NCI-H510A treated with DMSO at 0.1 percent for 48 hours (cell line): ENCODE measurements at places on chromosomes 11 and 22.

GRCh38 chr22:43925433-43926348 is 2.1 kb downstream of the PNPLA3 start:
- no peak for DNase-seq

DNA sequence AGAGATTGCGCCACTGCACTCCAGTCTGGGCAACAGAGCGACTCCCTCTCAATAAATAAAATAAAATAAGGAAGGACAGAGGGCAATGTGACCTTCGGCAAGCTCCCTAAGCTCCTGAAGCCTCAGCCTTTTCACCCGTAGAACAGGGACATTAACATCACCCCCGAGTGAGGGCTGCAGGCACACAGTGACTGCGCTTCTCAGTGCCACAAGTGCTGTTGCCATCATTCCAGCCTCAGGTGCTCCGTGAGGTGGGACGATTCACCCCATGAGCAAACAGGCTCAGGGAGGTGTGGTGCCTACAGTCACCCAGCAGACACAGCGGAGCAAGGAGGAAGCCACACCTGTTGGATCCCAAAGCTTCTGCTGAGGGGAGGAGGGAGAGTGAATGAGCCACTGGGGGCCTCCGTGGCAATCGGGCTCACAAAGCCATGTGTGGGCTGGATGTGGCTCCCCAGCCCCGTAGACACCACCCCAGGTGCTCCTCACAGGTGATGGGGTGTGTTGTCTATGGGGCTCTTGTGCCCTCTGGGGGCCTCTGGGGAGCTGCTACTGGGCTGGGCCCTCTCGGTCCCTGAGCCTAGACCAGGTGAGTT is 9.1 kb upstream of the TCF20 start:
- no peak for DNase-seq

DNA sequence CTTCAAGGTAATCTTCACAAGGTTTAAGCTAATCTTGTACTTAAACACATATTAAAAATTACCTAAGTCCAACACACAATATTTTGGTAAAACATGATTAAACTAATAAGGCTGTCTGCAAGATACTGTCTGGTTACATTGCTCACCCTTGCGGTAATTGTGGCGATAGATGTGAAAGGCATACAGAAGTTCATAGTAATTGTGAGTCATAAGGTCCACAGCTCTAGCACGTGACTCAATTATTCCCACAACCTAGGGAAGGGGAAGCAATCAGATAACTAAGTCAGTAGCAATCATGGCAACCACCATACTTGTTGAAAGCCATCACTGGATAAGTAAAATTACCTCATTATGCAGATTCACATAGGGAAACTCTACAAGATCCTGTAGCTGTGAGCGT is 30.5 kb upstream of the FNBP4 start:
- no peak for DNase-seq

GRCh38 chr11:73968356-73968966 is 14.2 kb downstream of the UCP2 start:
- no peak for DNase-seq

DNA sequence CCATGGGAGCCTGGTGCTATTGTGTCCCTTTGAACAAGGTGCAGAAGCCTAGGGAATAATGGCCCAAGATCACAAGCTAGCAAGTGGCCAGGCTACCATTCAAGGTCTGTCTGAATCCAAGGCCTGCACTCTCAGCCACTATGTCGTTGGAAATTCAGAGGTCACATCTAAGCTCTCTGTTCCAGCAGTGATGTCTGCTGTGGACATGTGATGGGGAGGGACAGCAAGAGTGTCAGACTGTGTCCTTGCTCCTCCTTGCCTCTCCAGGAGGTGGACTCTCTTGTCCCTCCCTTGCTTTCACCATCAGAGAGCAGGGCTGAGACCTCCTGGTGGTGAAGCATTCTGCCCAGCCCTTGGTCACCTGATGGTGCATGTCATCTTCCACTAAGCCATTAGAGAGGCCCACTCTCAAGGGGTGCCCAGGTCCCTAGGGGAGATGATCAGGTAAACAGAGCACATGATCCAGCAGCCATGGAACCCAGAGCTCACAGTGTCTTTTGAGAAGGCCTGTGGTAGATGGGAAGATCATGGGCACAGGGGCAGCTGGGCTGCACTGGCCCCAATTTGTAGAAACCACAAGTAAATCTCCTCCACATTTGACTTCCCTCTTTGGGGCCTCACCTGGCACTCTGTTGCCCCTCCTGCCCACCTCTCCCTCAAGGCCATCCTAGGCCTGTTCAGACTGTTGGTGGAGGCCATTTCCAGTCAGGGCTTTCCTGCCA is 37.1 kb upstream of the SUSD2 start:
- no peak for DNase-seq

- DNase-seq: no peak
These were observed 66.5 kb downstream of the ARHGAP42 start for GRCh38 chr11:100753571-100753970.

DNA sequence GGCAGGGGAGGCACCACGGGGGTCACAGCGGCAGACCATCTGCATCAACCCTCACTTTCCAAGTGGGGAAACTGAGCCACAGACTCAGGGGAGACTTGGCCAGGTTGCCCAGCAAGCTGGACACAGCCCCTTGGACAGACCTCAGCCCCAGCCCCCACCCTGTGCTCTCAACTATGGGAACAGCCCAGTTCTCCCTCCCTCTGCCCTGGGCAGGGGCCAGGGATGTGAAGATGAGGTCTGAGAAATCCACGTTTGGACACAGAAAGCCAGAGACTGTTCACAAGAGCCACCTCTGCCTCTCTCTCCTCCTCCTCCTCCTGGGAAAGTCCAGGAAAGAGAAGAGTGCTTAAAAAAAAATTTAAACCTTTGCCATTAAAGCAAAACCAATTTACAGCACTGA is 50.1 kb downstream of the ELFN2 start:
- DNase-seq: no peak

DNA sequence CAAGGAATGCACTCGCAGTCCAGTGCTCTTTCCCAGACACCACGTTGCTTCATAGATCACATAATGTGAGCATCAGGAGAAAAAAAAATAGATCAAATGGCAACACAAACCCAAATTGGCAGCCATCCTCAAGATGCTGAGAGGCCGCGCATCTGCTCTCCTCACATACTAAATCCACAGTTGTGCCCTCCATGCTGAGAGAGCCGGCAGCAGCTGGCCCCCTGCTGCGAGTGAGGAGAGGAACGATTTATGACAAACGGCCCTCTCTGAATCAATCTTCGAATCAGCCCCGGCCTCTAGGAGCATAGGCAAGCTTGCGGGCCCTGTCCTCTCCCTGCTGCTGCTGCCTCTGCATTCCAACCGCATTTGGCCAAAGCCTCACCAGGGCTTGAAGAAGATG is 159.9 kb upstream of the TENM4 start:
- DNase-seq: peak; percentile 11

GRCh38 chr11:112965656-112966055 is 4.4 kb downstream of the NCAM1 start:
- peak; percentile 62 for DNase-seq

- DNase-seq: no peak
These were observed 221.7 kb downstream of the NTM start for GRCh38 chr11:131592152-131592551.

DNA sequence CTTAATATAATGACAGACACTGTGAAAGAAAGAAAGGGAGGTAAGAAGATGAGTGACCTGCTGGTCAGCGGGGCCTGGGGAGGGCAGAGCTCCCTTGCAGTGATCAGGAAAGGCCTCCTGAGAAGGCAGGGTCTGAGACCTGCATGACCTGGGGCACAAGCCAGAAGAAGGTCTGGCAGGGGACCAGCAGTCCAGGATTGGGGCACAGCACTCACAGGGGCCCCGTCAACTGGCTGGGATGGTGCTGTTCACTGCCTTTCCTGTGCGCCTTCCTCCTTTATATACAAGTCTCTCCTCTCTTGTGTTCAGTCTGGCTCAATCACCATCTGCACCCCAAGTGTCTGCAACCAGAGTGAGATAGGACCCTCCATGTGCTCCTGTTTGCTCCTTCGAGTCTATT is 22.2 kb upstream of the SCARF2 start:
- no peak for DNase-seq

- no peak for DNase-seq
These were observed 6.3 kb downstream of the UPB1 start for GRCh38 chr22:24501301-24502005.

DNA sequence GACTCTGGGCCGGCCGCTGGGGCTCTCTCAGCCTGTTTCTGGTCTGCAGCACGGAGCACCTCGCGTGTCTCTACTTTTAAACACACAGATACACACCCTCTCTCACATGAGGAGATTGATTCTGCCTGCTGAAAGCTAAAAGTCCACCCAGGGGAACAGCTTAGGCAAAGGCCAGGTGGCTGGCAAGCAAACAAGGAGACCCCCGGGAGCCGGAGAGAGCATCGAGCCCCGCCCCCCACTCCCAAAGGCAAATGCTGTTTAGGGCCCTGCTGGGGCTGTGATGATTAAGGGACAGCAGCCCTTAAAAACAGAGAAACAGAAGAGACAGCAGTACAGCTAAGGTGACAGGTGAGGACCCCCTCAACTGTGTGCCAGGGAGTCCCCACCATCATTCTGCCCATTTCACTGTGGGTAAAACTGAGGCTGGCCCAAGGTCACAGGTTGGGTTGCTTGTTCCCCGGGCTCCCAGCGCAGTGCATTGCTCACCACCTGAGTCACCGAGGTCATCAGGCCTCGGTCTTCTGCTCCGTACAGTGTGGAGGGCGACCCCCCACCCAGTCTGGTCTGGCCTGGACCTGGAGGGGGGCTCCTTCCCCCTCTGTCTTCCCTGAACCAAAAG is 6.8 kb downstream of the CABP7 start:
- no peak for DNase-seq

- no peak for DNase-seq
These were observed 42.9 kb downstream of the GAB4 start for GRCh38 chr22:16965083-16965482.

- no peak for DNase-seq
These were observed 42.9 kb upstream of the DDI1 start for GRCh38 chr11:103993507-103993906.

GRCh38 chr22:42752230-42752746 is 31.6 kb upstream of the A4GALT start:
- no peak for DNase-seq

DNA sequence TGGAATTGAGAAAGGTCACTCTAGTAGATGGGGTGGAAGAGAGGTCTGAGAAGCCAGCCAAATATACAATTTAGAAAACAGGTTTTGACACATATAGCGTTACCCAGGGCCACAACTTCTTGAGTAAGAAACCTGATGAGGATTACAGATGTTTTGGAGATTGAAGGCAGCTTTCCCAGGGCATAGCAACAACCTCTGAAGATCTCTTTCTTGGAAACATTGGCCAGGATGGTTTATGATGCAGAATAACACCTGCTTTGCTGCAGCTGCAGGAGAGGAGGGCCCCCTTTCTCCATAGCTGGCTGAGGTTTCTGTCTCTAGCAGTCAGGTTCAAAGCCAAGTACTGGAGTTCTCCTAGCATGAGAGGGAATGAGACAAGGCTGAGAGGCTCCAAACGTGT is 75.1 kb upstream of the NUP50 start:
- no peak for DNase-seq

GRCh38 chr11:64711138-64711955 is 11.7 kb downstream of the NRXN2 start:
- no peak for DNase-seq

- DNase-seq: no peak
These were observed 619.0 kb downstream of the OPCML start for GRCh38 chr11:132913295-132913694.

DNA sequence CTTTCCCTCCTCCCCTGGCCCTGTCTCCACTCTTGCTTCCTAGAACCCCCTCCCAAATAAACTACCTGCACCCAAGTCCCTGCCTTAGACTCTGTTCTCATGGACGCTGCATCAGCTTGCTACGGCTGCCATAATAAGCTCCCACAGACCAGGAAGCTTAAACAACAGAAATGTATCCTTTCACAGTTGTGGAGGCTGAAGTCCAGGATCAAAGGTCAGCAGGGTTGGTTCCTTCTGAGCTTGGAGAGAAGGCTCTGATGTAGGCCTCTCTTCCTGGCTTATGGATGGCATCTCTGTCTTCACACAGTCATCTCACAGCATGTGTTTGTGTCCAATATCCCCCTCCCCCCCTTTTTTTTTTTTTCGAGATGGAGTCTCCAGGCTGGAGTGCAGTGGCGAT is 23.4 kb downstream of the CBX7 start:
- DNase-seq: no peak

- DNase-seq: peak; percentile 77
These were observed 288.1 kb downstream of the ETS1 start for GRCh38 chr11:128299132-128299726.

GRCh38 chr11:67691149-67691548 is 16.7 kb upstream of the ALDH3B2 start:
- peak; percentile 20 for DNase-seq

DNA sequence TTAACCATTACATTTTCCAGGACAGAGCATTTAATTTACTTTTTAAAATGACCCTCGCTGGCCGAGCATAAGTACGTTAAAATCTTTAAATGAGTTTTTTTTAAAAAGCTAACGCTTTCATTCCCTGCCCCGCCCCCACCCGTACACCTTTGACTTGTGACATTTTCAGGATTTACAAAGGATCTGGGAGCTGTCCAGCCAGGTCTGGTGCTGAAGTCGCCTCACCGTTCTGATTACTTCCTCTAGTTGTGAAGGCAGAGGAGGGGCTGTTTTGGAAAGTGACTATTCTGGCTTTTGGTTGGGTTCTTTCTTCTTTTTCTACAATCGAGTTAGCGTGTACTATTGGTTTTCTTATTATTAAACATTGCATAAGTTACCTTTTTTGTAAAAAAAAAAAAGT is 2.9 kb downstream of the C11orf87 start:
- no peak for DNase-seq

GRCh38 chr11:8258289-8258688 is 5.4 kb downstream of the LMO1 start:
- no peak for DNase-seq

GRCh38 chr11:98137437-98137836 is 883.3 kb upstream of the CNTN5 start:
- DNase-seq: no peak

- no peak for DNase-seq
These were observed 336.8 kb downstream of the CADM1 start for GRCh38 chr11:115167456-115167855.

- DNase-seq: no peak
These were observed 4.2 kb upstream of the SYT8 start for GRCh38 chr11:1830322-1831223.

- DNase-seq: no peak
These were observed 19.3 kb downstream of the GTPBP1 start for GRCh38 chr22:38724926-38725571.

DNA sequence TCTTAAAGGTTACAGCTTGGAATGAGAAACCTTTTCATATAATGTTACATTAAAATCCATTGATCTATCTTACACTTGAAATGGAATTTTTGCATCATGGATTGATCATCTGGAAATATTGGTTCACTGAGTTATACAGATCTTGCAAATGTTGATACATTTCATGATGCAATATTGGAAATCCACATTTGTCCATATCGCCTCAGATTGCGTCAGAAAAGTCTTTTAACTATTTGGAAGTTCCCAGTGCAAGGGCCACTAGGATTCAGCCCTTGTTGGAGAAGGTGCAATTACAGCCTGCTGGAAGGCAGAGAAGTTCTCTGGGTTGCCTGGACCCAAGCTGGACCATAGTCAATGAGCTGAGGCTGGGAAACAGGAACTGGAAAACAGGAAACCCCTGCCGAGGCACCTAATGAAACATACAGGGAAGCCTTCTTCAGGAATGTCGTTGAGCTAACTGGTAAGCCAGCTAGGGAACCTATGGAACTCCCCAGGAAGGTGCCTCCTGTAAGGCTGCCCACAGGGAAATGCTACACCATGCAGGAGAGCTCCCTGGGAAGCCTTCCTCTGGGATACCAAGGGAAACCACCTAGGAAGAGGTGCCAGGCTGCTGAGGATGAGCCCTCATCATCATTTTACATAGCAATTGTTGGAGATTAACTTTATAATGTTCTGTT is 600.4 kb upstream of the CADM1 start:
- peak; percentile 81 for DNase-seq
